ENCODE measurements at places on chromosomes 13 and 19.

- DNase-seq = peak; percentile 93
Observed at GRCh38 chr19:48489608-48490216, 20.5 kb downstream of the CYTH2 start.

- no peak for DNase-seq
Observed at GRCh38 chr19:1374250-1374577, 9.5 kb upstream of the NDUFS7 start.

DNA sequence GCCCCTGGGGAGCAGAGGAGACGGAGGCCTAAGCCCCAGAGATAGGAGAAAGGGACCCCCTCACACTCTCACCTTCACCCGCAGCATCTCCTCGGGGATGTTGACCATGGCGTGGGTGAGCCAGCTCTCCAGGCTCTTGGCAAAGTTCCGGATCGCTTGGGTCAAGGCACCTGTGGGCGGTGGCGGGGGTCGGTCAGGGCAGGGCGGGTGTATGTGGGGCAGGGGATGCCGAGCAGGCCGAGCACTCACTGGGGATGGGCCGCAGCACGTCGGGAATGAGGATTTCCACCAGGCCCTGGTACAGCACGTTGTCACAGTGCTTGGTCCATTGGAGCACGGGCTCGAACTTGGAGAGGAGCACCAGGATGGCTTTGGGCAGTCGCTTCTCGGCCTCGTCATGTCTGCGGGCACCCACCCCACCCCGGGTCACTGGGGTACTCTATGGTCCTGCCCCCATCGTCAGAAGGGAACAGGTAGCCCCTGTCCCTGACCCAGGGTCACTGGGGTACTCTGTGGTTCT is 13.1 kb downstream of the DCAF15 start:
- no peak for DNase-seq

DNA sequence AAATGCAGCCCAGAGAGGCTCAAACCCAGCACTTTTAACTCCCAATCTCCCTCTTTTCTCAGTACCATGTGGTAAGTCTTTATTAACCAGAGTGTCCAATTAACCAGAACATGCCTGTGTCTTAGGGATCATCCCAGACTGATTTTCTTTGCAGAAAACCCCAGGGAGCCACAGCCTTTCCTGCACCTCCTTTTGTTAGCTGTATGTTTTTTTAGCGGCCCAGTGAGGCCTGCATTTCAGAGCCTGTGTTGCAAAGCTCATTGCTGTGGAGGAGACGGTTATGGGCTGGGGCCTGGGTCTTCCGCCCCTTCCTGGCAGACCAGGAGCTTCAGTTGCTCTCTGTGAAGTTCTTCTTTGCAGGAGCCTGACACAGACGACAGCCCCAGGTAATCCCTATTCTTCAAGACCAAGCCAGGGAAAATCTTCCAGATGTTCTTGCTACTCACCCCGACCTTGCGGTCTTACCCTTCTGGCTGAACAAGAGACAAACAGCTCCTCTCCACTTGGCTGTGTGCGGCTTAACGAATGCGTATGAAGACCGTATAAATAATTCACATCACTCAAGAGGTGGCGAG is 70.7 kb upstream of the TSHZ3 start:
- DNase-seq = no peak

DNA sequence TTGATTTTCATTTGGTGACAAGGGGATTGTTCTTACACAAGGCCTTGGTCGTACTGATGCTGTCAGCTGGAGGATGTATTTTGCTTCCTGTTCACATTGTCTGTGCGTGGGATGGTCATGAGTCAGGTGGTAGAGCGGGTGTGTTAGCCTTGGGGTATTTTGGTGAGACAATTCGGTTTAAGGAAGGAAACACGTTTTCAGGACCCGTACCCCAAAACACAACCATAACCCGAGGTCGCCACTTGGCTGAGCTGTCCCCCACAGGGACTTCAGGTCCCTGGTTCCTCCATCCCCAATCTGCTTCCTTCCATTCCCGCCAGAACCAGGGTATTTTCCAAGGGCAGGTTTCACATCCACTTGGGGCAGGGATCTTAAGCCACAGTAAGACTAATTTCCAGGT is 15.0 kb downstream of the MYO9B start:
- DNase-seq = no peak

GRCh38 chr19:46201454-46202310 is 27.9 kb upstream of the IGFL1 start:
- no peak for DNase-seq

GRCh38 chr19:39438270-39438934 is 2.7 kb upstream of the RPS16 start:
- no peak for DNase-seq

DNA sequence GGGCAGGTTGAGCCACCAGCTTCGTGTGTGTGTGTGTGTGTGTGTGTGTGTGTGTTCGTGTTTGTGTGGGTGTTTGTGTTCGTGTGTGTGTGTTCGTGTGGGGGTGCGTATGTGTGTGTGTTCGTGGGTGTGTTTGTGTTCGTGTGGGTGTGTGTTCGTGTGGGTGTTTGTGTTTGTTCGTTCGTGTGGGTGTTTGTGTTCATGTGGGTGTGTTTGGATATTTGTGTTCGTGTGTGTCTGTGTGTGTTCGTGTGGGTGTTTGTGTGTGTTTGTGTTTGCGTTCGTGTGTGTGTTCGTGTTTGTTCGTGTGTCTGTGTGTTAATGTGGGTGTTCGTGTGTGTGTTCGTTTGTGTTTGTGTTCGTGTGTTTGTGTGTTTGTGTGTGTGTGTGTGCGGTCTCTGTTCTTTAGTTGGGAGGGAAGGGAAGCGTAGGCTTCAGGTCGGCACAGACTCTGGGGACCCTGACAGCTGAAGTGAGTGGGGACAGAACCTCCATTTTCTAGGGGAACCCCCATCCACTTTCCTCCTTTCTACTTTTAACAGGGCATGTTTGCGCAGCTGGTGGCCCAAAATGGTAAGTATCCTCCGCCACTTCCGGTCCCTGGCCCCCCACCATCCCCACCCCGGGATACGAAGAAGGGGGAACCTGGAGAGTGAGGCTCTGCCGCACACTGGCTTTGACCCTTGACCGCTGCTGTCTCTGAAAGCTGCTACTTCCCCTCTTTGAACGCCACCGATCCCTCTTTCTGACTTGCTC is 1.6 kb downstream of the TNFSF9 start:
- no peak for DNase-seq

- DNase-seq = no peak
Observed at GRCh38 chr19:53664760-53665159, 33.0 kb downstream of the DPRX start.

GRCh38 chr19:45502111-45502510 is 3.9 kb downstream of the PPM1N start:
- no peak for DNase-seq

DNA sequence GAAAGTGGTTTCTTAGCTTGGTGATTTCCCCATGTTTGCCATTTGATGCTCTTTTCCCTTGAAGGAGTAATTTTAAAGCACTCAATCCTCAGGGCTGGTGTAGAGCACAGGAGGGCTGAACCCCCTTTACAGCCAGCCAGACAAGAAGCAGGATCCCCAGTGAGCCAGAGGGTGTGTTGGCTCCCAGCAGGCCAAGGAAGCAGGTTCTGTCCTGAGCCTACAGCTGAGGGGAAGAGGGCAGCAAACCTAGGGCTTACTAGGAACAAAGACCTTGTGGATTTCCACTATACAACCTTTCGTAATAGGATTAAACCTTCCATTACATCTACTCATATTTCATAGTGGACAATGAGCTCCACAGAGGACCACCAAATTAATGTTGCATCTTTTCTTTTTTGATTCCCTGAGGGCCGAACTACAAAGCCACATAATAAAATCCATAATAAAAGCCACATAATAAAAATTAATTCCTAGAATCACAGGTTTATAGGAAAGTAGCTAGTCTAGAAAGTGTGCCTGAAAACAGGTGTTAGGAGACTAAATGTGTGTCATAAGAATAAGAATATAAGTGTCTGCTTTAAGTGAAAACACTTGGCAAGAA is 300.2 kb downstream of the DCLK1 start:
- DNase-seq = no peak

DNA sequence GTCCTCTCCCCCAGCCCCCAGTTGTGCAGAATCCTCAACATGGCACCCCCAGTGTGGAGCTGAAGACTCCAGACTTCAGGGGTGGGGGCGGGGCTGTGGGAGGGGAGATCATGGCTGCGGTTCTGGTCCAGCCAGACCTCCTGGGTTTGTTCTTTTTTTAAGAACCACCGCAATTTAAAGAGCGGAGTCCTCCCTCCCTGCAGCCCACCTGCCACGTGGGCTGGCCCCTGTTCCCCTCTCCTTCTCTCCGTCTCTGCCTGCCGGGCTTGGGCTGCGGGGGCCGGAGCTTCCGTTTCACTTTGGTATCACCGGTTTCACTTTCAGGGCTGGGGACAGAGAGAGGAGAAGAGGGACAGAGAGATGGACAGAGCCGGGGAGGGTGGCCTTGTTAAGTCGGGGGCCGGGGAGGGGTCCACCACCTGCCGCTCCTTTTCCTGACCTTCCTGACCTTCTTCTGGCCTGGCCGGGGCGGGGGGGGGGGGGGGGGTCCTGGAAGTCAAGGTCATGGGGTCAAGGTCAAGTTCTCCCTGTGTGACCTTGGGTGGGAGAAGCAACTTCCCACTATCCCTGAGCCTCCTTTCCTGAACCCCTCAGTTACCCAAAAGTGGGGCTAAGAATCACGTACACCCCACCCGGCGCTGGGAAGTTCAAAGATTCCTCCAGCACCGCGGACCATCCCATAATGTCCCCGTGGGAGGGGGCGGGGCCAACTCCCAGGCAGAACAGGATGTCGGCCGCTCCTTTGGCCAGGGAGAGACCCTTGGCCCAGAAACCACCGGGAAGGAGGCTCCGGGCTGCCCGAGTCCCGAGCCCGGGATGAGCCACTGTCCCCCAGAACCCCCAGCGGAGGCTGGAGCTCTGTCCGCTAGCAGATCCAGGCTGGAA is 11.3 kb upstream of the ZBTB7A start:
- DNase-seq = peak; percentile 88

- DNase-seq = no peak
Observed at GRCh38 chr13:113116206-113116800, 6.3 kb upstream of the F10 start.

GRCh38 chr13:83204886-83205285 is 677.4 kb downstream of the SLITRK1 start:
- DNase-seq = no peak

- no peak for DNase-seq
Observed at GRCh38 chr19:30202060-30202600, 170.1 kb upstream of the ZNF536 start.

DNA sequence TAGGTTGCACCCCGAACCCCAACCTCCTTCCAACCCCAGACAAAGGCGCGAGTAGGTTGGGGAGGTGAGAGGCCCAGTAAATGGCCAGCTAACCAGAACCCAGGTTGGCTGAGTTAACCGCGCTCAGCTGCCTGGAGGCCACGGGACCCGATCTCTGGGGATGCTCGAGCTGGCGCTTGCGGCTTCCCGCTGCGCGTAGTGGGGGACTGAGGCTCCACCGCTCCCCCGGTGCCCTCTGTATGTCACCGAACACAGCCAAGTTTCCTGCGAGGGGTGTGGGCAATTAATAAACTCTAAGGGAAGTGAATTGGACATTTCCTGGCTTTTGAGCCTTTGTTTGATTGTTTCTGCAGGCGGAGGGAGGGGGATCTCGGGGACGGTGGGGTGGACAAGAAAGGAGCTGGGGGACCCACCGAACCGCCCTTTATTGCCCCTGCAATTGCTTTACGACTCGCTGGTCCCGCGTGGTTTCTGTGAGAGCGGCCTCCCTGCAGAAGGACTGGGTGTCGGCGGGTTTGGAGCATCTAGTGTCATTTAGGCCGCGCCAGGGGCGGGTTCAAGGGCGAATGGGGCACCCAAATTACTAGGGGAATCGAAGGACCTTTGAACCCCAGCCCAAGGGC is 3.5 kb upstream of the ZIC5 start:
- DNase-seq = no peak

DNA sequence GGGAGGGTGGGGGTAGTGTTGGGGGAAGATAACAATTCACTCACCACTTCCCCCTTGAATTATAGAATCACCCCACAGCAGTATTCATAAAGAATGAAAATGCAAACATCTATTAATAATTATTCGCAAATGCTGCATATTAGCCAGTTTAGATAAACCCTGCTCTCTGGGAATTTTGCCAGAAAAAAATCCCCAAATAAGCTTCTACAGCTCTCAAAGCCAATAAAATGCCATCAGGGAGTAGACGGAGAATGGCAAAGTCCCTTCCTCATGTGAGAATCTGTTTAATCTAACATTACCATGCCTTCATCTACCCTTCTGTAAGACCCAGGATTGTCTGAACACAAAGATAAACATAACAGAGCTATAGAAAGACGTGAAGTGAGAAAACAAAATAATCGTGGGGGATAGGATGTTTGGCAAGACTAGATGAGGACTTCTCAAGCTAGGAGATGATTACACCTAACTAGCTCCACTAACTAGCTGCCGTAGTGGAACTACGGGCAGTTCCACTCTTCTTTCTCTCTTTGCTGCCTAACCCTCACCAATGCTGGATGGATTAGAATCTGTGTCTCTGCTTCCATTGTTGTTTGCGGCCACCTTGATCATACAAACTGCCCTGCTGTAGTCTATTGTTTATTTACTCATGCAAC is 32.4 kb upstream of the CACNA1A start:
- DNase-seq = no peak

DNA sequence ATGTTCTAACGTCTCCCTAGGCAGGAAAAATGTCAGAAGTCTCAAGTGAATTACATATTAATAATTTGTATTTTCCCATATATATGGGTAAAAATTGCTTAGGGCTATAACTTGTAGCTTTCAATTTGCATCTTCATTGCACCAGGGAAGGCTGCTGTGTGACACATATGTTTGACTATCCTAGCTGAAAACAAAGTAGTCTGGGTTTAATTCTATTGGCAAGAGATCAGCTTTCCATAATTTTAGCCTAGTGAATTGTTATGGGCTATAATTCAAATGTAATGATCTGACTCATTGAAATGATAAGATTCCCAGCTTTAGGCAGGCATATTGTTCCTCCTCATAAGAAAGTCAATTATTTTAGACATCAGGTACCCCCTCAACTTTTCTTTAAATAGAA is 553.1 kb downstream of the DCT start:
- no peak for DNase-seq

DNA sequence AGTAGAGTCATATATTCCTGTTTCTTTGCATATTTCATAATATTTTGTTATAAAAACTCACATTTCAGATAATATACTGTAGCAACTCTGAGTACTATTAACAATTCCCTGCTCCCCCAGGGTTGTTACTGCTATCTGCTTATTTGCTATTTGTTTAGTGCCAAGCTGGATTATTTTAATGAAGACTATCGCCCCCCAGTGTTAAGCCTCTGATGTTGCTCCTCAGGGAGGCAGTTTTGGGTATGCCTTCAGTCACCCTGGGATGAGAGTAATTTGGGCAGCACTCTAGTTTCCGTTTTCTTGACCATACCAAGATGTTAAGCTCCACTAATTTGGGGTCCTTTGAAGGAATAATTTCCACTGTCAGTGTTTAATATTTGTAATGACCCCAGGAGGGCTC is 46.0 kb downstream of the MICU2 start:
- no peak for DNase-seq

GRCh38 chr13:28626266-28626665 is 32.7 kb upstream of the POMP start:
- DNase-seq = no peak

DNA sequence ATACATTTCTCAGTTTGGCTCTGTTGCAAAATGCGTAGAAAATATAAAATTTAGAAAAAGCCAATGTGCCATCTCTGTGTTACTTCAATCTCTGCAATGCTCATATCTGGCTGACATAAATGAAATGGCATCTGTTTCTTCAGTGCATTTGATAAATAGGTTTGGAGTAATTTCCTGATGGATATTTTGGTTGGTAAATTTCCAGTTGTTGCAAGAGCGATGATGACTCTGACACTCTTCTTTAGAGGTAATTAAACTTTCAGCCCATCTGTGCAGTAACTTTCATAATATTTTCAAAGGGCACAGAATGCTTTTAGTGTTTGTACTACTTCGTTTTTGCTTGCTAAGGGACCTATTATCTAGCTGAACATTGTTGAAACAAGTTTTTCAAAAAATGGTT is 1286.4 kb downstream of the PCDH9 start:
- no peak for DNase-seq
